Stimulated activated CD8-positive, alpha-beta memory T cell treated with anti-CD3 and anti-CD28 coated beads, Interleukin-7, amount 100 ng/mL, for 1 hour (primary cell): ENCODE measurements at places on chromosomes 11 and 22.

DNA sequence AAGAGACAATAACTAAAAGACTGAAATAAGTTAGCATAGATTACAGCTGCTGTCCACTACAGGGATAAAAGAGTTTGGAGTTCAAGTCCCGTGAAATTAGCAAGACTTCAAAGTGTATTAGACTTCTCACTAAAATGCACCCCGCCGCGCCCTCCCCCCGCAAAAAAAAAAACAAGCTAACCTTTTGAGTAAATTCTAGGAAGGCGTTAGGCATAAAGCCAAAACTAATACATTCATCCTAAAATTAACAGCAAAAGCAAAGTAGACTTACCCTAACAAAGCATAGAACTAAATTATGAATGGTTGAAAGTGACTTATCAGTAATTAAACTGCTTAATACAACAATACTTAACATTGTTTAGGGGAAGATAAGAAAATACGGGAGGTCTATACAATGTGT, 581.0 kb upstream of the CHORDC1 start:
- no peak for DNase-seq

DNA sequence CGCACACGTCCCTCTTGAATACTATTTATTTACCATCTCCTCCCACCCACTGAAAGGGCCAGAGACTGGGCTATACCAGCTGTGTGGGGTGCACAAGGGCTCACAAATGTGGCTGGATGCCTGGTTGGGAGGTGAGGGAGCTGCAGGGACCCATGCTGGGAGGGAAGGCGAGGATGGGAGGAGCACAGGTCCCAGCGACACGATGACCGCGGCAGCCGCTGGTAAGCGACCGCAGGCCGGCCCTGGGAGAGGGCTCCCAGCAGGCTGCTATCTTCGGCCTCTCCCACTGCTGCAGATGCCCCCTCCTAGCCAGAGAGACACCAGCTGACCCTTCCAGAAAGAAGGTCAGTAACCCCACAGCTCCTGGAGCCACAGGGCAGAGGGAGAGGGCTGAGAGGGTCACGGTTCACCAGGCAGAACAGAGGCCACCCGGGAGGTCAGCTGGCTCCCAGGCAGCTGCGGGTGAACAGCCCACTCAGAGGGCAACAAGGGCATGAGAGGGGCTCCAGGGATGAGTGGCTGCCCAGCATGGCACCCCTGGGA, 163.9 kb downstream of the CRYBB2 start:
- DNase-seq = no peak

DNA sequence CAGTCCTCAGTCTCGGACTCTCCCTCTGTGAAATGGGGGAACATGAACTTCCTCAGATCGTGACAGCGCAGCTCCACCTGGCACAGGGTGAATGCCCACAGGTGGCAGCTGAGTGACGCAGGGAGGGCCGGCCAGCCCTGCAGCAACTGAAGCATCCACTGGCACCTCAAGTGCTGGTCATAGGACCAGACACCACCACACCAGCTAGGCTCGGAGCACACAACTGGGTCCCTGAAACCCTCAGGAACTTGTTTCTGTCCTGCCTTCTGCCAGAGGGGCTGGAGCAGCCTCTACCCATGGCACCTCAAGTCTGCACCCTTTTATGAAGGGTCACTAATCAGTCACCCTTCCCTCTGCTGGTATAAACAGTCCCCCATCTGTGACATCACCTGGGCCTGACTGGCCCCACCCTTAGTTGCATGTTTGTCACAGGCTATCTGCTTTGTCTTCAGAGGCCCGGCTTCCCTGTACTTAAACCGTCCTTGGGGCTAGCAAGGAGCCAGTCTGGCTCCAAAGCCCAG, 7.4 kb upstream of the CDC42BPG start:
- DNase-seq = no peak

- no peak for DNase-seq
Measured at GRCh38 chr11:128187835-128188234, 399.5 kb downstream of the ETS1 start.

DNA sequence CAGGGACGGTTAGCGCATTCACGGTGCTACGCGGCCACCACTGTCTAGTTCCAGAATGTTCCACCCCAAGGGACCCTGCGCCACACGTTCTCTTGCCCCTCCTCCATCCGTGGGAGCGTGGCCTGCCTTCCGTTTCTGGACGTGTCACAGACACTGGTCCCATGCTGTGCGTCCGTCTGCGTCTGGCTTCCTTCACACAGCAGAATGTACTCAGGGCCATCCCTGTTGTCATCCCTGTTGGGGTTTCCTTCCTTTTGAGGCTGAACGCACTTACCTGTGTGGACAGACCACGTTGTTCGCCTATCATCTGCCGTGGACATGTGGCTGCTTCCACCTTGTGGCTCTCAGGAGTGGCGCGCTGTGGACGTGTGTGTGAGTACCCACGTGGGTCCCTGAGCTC, 24.9 kb downstream of the BRSK2 start:
- DNase-seq = no peak

GRCh38 chr22:19419464-19420178, 11.9 kb downstream of the HIRA start:
- no peak for DNase-seq

- peak; percentile 5 for DNase-seq
Measured at GRCh38 chr11:11243590-11244469, 109.2 kb downstream of the CSNK2A3 start.

DNA sequence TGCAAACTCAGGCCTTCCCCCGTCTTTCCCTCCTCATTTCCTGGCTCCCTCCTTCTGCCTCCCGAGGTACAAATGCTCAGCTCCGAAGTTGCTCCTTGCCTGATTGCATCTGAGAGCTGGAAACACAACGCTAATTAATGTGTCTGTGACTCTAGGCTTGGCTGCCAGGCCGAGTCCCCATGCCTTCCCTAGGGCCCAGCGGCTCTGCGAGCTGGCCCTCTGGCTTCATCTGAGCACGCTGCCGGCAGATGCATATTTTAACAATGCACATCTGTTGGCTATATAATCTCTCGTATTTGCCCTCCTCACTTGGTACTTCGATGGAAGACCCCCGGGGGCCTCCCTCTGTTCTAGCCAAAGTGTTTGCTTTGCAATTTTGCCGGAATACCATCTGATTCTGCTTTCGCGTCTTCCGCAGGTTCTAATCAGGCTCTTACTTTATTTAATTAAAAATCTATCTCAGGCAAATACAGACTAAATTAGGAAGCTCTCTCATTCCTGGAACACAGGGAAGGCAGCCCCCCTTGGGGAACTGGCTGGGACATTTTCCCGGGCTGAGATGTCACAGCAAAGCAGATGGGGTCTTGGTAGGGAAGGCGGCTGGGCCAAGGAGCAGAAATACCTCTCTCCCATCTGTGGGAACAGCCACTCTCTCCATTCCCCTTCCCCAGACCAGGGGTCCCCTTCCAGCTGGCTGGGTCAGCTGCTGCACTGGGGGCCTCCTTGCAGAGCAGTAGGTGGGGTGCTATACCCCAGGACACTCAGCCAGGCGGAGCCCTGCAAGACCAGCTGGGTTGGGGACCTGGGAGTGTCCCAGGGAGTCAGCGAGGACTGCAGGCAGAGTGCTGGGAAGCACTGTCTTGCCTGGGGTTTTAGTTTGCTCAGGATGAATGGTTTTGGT, 162.8 kb downstream of the ST3GAL4 start:
- no peak for DNase-seq

DNA sequence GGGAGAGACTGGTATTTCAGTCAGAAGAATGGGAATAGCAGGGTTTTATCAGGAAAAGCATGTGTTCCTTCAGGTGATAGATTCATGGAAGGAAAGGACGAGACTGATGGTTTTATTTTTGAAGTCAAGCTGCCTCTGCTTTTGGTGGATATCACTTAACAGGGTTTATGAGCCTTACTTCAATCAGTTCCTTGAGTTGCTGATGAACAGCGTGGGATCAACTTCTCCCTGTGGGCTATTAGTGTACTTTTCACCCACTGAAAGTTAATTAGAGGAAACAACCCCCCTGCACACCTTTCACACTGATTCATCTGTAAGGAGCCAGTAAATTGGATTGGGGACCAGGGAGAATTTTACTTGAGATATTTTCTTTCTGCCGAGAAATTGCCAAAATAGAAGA, 479.0 kb downstream of the NELL1 start:
- no peak for DNase-seq

- DNase-seq = no peak
Measured at GRCh38 chr11:70783356-70783755, 385.0 kb downstream of the CTTN start.

DNA sequence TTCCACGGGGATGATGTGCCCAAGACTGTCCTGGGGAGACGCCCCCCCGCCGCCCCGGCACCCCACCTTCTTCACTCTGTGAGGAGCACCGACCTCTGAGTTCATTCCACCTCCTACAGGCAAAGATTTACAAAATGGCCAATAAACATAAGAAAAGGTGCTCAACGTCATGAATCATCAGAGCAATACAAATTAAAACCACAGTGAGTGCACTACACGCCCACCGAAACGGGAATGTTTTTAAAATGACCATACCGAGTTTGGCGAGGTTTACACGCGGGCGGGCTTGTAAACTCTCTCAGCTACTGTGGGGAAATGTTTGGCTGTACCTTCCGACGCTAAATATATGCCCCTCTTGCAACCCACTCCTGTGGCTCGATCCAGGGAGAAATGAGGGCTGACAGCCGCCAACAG, 7.9 kb downstream of the NPTXR start:
- no peak for DNase-seq

DNA sequence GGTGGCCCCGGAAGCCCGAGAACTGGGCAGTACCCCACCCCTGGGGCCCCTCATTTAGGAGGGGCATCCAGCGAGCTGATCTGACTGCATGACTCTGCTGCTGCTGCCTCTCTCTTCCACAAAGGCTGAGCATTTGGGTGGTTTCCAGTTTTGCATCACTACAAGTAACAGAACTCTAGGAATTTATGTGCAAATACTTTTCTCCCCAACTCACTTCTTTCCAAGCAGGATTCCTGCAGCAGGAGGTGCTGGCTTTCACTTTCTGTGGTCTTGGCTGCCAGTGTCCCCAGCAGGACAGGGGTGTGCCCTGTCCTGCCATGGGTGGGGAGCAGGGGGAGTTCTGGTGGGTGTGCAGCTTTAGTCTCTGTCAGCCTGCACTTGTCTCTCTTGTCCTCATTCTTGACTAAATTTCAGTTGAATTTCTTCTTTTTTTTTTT, 21.2 kb downstream of the UPB1 start:
- no peak for DNase-seq
